ENCODE measurements at places on chromosomes 6 and 20.

DNA sequence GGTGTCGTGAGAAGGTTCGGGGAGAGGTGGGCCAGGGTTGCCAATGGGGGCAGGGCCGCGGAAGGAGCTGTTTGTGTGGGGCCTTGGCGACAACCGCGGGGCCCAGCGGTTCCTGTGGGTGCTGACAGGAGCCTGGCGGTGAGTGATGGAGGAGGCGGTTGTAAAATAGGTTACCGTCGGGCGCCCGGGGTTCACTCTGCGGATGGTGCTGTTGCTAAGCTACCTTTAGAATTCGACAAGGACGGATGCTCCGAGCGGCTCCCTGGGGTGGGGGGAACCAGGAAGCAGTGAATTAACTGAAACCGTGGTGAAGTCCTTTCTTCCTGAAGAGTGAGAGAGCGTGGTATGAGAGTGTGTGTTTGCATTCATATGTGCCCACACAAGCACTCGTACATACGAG is 61.7 kb downstream of the CDH22 start:
- DNase-seq, result no peak

- no peak for DNase-seq
These were observed 751.9 kb upstream of the CHD6 start for GRCh38 chr20:42370075-42370474.

- DNase-seq, result no peak
These were observed 104.0 kb downstream of the CD2AP start for GRCh38 chr6:47581591-47581990.

- no peak for DNase-seq
These were observed 79.0 kb downstream of the SAMD3 start for GRCh38 chr6:130143709-130144108.

DNA sequence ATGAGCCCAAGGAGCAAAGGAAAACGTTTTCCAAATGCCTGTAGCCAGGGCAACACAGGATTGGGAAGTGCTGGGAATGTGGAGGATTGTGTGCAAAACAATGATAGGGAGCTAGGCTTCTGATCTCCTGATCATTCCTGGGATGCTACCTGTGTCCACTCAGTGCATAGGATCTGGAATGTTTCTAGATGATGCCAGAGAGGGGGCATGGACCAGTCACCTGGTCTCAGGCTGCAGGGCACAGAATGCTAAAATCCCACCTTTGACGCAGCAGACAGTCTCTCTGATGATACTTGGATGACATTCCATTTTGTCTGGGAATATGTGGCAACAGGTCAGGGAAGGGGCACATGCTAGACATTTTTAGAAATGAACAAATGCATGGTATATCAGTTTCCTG is 128.9 kb downstream of the CLIC5 start:
- no peak for DNase-seq

DNA sequence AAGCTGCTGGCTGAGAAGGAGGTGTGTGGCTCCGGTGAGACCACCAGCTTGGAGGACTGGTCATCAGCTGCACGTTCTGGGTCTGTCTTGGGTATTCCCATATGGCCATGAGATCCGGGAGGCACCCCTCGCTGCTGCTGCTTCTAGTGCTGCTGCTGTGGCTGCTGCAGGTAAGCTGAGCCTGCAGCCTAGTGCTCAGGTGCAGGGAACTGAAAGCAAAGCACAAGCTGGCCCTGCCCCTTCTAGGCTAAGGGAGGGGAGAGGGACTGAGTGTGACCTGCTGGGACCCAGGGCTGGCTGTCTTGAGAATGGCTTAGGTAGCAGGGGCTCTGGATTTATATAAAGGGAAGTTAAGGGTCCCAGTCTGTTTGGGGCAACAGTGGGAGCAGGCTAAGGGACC is 403 bp downstream of the CDH26 start:
- no peak for DNase-seq

DNA sequence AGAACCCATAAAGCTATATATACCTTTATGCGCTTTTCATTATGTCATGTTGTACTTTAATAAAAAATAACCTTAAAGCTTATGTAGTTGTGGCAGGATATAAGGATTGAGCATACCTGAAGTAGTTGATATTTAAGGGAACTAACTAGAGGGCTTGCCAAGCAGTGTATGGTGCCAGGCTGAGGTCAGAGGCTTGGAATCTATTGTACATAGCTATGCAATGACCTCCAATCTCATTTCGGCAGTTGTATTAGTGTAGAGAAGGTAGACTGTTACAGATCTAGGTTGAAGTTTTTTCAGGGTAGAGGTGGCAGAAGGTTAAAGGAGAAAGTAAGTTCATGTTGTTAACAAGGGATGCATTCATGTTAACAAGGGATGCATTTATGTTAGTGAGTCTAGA is 397.7 kb upstream of the HS3ST5 start:
- DNase-seq, result no peak

- DNase-seq, result no peak
These were observed 262.4 kb downstream of the PLCB1 start for GRCh38 chr20:8394308-8394945.

GRCh38 chr20:49892817-49893216 is 22.5 kb downstream of the SPATA2 start:
- no peak for DNase-seq

DNA sequence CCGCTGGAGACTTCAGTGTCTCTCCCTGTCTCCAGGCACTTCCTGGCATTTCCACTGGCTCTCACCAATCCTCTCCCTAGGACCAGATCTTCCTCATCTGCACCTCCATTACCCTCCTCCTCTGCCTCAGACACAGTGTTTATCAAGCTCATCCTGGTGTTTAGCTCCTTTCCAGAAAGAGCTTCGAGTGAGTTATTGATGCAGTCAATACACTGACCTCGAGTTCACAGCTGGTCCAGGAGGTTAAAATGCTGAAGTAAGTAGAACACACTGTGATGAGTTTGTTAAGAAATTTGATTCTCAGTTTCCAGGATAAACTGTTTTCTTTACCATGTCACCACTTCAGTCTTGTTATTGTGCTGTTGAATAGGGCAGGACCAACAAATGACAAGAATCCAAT is 42.1 kb upstream of the ARMC2 start:
- no peak for DNase-seq

DNA sequence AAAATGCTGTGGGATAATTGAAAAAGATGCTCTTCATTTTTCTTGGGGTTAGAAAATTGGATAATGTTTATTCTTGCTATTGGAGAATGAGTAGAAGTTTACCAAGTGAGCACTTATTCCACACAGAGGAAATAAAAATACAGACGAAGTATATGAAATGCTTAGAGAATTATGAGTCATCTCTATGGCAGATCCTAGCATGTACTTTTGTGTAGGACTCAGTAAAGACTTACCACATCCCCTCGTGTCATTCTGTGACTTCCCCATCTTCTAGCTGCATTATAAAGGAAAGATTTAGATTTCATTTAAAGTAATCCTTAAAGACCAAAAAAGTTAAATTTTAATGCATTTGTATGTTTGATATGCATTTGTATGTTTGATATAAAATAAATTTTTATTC is 685.6 kb downstream of the TBC1D32 start:
- no peak for DNase-seq

- DNase-seq, result no peak
These were observed 10.9 kb upstream of the BNIP5 start for GRCh38 chr6:36347621-36348020.

DNA sequence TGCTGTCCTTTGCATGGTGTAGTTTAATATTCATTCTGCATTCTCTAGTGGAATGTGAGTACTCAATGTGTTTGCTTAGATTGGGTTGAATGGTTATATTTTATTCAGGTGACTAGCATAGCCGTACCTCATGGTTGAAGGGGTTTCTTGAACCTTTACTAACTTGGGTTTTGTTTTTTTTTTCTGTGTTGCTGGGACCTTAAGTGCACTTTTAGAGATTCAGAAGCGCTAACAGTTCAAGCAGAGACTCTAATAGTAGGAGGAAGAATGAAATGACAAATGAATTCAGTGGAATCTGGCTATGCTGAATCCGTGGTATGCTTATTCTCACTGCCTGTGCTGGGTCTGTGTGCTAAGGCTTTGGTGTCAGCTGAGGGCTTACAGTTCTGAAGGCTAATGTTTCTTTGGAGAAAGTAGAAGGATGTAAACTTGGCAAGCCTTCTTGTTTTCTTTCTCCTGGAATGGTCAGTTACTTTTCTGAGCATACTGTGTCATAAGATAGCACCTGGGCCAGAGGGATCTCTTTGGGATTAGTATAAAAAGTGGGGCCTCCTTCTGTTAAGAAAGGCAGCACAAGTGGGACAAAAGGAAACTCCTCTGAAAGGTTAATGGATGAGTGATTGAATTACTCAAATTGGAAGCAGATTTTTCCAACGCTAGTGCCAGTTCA is 28.7 kb downstream of the RNF144B start:
- no peak for DNase-seq

All from stimulated activated CD4-positive, alpha-beta T cell treated with anti-CD3 and anti-CD28 coated beads, TNF-alpha, amount 100 ng/mL, for 4 hours (primary cell).